ENCODE measurements at places on chromosomes 7 and 10. TPM values are rescaled to one million over a fixed set of nuclear protein-coding genes. Genes with fewer than 3 reads are reported as not detected.

- DNase-seq, result peak; percentile 31
Observed at GRCh38 chr10:33337326-33337957, 3.0 kb upstream of the NRP1 start.

DNA sequence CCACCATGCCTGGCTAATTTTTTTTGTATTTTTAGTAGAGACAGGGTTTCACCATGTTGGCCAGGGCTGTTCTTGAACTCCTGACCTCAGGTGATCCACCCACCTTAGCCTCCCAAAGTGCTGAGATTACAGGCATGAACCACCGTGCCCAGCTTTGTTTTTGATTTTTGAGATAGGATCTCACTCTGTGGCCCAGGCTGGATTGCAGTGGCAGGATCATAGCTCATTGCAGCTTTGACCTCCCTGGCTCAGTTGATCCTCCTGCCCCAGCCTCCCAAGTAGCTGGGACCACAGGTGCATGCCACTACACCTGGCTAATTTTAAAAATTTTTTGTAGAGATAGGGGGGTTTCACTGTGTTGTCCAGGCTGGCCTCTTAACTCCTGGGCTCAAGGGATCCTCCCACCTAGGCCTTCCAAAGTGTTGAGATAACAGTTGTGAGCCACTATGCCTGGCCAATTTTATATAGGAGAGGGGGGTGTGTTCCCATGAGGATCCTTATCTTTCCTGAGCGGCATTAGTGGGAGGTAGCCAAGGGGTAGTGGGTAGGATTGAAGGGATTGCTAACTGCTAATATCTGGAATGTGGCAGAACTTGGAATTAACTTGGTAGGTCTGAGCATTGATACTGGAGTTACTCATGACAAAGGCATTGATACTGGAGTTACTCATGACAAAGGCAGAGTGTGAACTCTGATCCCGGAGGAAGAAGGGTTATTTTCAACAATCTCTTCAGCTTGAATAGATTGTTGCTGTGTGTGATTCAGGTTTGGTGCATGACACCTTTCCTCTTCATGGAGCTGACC lies 1.0 kb upstream of the NOLC1 start:
- DNase-seq, result no peak

FAM180A gene
- total RNA-seq, result 19.7 TPM

DNA sequence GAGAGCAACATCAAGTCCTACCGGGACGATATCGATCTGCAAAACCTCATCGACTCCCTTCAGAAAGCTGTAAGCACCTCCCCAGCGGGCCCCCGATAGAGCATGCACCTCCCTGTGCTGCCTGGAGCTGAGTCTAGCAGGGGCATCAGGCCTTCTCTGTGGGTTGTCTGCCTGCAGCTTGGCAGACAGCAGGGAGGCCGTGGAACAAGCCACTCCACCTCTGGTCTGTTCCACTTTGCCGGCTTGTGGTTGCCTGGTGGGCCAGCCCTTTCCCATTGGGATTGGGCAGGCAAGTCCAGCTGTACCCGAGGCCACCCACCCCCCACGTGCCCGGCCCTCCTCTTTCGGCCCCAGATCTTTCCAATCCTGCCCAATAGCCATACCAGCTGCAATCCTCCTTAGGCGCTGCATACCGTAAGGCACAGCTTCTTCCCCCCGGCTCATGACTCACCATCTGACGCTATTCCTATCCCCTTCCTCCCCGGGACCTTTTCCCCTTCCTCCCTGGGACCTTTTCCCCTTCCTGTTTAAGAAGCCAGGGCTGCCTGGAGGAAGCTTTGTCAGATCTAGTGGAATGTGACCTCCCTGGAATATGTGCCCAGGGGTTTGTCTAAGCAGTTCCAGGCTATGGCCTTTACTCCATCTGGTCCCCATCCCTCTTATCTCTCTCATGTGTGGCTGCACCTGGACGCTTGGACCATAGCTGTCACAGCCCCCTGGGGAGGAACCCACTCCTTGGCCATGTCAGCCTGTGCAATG lies 28.1 kb upstream of the SH2D4B start:
- peak; percentile 43 for DNase-seq

GRCh38 chr10:24008164-24009091 lies 200.5 kb upstream of the KIAA1217 start:
- DNase-seq, result peak; percentile 16

AMPH gene
- total RNA-seq, result 2.6 TPM

SLC26A5 gene
- not detected for total RNA-seq

DNA sequence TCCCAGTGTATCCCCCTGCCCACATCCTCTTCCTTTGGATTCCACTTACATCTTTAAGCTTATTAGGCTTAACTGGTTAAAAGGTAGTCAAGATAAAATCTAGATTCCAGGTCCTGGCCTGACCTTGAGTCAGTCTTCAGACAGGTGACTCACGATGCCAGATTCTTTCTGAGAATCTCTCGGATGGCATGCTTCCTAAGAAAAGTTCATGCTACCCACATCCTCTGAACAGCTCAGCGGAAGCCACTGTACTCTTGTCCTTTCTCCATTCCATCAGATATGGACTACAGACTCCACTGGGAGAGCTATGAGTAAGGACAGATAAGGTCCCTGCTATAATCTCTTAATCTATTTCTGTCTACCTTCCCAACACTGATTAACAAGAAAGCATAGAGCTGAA lies 43.4 kb downstream of the DNMBP start:
- no peak for DNase-seq

DNA sequence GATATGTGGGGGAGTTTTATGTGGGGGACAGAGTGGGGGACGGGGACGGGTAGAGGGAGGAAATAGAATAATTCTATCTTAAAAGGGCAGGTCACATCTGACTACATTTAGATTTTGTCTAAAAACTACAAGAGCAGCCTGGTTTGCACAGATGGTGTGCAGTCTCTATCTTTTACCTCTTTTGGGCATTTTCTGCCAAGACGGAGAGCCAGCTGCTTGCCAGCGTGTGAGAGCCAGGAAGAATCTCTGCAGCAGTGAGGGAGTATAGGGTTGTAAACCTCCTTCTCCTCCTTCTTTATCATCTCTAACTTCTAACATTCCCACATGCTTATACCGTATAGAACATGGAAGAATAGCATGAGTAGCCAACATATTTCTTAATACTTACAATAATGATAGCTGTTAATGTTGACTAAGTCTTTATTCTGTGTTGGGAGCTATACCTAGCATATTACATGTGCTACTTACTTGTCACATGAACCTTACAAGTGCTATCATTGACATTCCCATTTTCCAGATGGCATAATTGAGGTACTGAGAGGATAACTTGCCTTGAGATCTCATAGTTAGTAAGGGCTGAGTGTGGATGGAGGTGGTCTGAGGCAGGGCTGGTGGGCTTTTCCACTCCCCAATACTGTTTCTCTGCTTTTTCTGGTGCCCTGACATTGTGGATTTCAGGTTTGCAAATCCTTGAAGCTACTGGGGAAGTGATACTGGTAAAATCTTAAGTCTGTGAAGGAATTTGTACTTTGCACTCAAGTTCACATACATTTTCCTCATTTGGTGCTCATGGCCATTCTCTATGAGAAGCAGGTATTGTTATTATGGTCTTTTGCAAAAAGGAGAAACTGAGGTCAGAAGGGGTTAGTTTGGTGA lies 1.1 kb downstream of the ENTPD1 start:
- no peak for DNase-seq

DNA sequence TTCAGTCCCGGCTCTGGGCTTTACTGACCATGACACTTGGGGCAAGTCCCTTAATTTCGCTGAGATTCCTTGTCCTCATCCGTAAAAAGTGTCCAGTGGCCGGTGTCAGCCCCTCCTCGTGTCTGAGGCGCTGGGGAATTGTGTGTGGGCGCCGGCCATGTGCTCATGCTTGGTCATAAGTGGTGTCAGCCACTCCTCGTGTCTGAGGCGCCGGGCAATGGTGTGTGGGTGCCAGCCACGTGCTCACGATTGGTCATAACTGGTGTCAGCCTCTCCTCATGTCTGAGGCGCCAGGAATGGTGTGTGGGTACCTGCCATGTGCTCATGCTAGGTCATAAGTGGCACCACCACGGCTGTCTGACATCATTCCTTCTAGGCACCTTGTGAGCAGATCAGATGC lies 40.7 kb upstream of the DMBT1 start:
- DNase-seq, result no peak

GRCh38 chr10:51139176-51139575 lies 64.9 kb downstream of the PRKG1 start:
- no peak for DNase-seq

GRCh38 chr7:753190-753589 lies 26.1 kb upstream of the PRKAR1B start:
- no peak for DNase-seq

GRCh38 chr7:38938001-38938485 lies 29.1 kb upstream of the VPS41 start:
- no peak for DNase-seq

GRCh38 chr7:98852826-98853225 lies 17.0 kb downstream of the TMEM130 start:
- no peak for DNase-seq

NYAP1 gene
- total RNA-seq, result 0.38 TPM

DNA sequence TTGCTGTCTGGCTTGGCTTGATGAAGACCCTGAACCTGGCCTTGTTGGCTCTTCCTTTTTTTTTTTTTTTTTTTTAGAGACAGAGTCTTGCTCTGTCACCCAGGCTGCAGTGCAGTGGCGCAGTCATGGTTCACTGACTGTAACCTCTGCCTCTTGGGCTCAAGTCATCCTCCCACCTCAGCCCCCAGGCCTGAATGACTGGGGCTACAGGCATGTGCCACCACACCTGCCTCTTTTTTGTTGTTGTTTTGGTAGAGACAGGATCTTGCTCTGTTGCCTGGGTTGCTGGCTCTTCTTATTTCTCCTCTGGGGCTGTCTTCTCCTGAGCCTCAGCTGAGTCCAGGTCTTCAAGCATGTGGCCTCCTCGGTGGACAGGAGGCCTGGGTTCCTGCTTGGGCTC lies 44.7 kb downstream of the PRF1 start:
- DNase-seq, result peak; percentile 8

SAP25 gene
- total RNA-seq, result 1.1 TPM

DNA sequence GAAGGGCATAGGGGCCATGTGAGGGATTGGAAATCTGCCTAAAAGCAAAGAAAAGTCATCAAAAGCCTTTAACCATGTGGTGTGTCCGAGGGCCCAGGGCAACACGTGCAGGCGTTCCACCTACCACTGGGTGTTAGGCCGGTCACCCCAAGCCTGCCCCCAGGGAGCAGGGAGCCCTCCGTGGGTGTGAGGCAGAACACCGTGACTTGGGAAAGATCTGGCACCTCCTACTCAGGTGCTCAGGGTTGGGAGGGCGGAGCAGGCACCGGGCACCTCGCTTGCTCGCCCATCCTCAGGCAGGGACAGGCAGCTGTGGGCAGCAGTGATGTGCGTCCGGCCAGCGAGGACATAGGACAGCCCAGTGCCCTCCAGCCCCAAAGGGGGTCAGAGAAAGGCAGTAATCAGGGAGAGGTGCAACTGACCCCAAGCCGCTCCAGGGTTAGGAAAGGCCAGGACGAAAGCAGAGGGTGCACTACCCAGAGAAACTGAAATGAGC lies 80.7 kb upstream of the CHST15 start:
- no peak for DNase-seq

DNA sequence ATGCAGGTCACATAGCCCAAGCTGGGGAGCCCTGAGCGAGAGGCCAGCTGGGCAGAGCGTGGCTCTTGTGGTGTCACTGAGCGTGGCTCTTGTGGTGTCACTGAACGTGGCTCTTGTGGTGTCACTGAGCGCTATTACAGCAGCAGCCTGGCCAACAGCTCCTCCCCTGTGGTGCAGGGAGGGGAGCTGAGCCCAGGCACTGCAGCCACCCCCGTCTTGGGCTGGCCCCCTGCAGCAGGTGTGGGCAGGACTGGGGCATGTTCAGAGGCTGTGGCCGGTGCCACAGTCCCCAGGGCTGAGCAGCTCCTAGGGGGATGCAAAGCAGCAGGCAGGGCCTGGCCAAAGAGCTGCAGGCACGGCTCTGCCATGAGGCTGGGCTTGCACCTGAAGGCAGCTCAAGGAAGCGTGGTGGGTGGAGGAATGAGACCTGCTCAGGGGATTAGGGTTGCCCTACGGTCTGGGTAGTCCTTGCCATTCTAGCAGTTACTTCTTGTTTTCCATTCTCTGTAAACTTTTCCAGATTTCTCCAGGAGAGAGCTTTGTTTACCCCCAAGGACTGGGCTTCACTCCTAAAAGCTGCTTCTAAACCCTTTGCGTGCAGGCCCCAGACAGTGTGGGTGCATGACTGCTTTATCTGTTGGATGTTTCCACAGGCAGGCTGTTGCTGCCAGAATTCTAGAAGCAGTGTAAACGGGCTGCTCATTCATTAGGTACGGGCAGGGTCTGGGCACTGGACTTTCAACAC lies 29.2 kb downstream of the ZNF783 start:
- no peak for DNase-seq

CALHM1 gene
- not detected for total RNA-seq

LIPF gene
- total RNA-seq, result not detected

- no peak for DNase-seq
Observed at GRCh38 chr10:21036757-21037156, 139.6 kb upstream of the NEBL start.
